CD4-positive, alpha-beta T cell treated with Interleukin-4 for 4 hours (primary cell): ENCODE measurements at places on chromosomes 3 and 15.

GRCh38 chr3:47791193-47791855 is 9.6 kb upstream of the SMARCC1 start:
- DNase-seq = no peak

GRCh38 chr3:197546307-197547085 is 9.3 kb downstream of the BDH1 start:
- DNase-seq = no peak

- DNase-seq = no peak
These were observed 59.9 kb downstream of the ADCY5 start for GRCh38 chr3:123388811-123389627.

- no peak for DNase-seq
These were observed 117.0 kb downstream of the FOXP1 start for GRCh38 chr3:71466483-71466882.

- DNase-seq = no peak
These were observed 22.1 kb downstream of the SNTN start for GRCh38 chr3:63674586-63674985.

DNA sequence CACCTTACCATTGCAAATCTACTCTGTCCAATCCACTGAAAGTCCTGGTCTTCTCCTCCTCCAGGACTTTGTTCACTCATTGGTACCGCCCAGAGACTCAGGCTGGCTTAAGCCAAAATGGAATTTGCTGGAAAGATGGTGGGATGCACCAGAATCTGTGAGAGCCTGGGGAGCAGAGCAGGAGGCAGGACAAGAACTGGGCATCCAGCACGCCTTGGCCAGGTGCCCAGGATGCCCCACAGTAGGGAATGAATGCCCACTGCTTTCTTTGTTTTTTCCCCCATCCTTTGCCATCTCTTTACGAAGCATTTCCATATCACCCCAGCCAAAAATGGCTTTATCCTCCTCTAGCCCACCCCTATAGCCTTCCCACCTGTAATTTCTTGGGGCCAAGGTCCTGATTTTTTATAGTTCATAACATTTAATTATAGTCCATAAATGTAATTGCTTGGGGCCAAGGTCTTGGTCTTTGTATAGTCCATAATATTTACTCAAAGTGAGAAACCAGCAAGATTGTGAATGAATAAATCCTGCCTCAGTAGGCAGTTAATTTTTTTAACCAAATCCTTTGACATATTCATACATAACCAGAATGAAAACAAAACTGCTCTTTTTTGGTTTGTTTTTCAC is 23.3 kb upstream of the IREB2 start:
- no peak for DNase-seq

DNA sequence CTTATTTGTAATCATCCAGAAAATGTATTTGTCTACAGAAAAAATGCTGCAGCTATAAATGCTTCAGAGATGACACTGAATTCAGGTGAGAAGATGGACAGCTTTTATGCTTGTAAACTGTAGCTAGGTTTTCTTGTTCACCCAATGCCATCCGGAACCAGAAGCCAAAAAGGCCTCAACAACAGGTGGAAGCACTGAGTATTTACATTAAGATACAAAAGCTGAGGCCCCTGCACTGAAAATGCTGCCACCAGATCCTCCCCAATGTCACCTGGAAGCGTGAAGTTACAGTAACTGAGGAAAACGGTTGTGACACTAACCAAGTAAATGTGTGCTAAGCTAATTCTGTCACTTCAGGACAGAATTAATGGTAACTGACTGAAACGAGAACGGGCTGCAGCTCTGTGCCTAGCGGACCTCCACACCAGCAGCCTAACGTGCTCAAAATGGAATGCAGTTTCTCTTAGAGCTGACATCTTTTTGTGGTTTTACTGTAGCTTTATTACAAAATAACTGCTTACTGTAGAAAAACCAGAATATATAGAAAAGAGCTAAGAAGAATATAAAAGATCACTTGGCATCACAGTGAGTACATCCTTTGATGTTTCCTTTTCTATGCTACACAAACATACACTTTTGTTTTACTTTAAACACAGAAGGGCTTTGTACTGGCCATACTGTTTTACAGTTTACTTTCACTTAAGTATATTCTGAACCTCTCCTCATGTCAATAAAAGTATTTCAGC is 7.6 kb downstream of the CHSY1 start:
- DNase-seq = no peak

- no peak for DNase-seq
These were observed 57.3 kb upstream of the OSTN start for GRCh38 chr3:191141728-191142127.

GRCh38 chr15:59138243-59138642 is 33.3 kb downstream of the CCNB2 start:
- peak; percentile 53 for DNase-seq

GRCh38 chr15:54772663-54773062 is 424.1 kb downstream of the RSL24D1 start:
- DNase-seq = no peak
